ENCODE measurements at places on chromosomes 1 and 21.

DNA sequence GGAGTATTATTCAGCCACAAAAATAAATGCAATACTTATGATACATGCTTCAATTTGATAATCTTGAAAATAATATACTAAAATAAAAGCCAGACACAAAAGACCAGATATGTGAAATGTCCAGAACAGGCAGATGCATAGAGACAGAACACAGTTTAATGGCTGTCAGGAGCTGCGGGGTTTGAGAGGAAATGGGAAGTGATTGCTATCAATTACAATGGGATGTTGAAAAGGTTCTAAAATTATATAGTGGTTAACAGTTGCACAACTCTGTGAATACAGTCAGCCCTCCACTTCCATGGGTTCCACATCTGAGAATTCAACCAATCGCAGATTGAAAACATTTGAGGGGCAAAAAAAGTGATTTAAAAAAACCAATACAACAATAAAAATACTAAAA lies 54.0 kb downstream of the LTN1 start:
- DNase-seq: no peak

GRCh38 chr1:116666187-116667077 lies 1.1 kb downstream of the IGSF3 start:
- no peak for DNase-seq

GRCh38 chr1:76587212-76587611 lies 280.1 kb upstream of the ST6GALNAC5 start:
- no peak for DNase-seq

- no peak for DNase-seq
These were observed 95.7 kb upstream of the C1orf105 start for GRCh38 chr1:172324761-172325160.

DNA sequence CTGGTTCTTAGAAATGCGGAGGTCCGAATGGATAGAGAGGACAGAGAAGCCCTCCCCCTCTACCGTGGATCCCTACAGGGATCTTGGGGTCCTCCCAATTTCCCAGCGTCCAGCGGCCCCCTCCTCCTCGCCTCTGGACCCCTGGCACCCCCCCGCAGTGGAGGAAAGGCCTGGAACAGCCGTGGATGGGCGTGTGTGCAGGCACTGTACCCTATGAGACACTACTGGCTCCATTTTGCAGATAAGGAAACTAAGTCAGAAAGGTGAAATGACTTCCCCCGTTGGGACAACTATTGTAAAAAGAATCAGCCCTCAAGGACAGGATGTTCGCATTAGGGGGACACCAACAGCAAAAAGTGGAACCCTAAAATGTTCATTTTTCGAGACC lies 931 bp upstream of the CLSTN1 start:
- no peak for DNase-seq

DNA sequence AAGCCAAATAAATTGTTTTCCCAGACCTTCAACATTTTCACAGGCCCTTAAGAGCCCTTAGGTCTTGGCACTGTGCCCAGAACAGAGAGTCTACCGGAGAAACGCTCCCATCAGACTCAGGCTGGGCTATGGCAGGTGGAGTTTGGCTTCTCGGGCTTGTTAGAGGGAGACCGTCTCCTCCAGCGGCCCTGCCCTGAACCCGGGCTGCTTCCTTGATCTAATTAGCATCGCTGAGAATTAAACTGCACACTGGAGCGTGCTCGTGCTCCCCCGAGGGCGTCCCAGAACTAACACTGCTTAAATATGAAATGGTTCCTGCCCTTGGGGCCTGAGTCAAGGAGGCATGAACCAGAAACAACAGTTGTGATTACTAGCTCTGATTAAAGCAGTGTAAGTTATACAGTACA lies 634.4 kb downstream of the MATN1 start:
- no peak for DNase-seq

DNA sequence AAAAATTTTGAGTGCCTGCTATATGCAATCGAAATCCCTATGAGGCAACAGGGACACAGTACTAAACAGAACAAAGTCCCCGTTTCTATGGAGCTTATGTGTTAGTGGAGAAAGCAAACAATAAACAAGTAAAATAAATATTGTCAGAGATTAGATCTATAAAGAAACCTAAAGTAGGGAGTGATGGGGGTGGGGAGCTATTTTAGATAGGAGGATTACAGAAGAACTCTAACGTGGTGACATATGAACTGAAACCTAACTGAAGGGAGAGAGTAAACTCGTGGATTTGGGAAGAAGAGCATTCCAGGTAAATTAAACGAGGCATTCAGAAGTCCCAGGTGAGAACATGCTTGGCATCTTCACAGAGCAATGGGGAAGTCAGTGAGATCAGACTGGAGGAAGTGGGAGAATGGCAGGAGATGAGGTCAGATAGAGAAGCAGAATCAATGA lies 154.5 kb downstream of the DENND1B start:
- DNase-seq: no peak

DNA sequence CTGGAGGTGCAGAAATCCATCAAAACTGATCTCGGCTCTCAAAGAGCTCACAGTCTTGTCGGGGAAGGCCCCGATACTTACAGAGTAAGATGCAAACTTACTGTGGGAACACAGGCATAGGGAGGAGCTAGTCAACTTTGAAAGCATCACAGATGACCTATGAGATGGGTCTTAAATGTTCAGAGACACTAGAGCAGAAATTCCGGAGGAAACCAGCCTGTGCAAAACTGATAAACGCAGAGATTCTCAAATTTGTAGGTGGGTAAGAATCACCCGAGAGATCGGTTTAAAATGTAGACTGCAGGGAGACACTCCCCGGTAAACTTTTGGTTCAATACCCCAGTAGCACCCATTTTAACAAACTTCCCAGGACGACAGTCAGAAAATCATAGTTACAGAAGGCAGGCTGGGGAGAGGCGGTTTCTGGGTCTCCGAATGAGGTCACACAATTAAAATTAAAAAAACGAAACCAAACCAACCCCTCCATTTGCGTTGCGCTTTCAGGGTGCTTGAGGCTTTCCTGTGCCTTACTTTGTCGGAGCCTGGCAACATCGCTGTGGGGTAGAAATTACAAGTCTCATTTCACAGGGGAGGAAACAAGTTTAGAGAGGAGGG lies 755 bp upstream of the THRAP3 start:
- DNase-seq: peak; percentile 31

DNA sequence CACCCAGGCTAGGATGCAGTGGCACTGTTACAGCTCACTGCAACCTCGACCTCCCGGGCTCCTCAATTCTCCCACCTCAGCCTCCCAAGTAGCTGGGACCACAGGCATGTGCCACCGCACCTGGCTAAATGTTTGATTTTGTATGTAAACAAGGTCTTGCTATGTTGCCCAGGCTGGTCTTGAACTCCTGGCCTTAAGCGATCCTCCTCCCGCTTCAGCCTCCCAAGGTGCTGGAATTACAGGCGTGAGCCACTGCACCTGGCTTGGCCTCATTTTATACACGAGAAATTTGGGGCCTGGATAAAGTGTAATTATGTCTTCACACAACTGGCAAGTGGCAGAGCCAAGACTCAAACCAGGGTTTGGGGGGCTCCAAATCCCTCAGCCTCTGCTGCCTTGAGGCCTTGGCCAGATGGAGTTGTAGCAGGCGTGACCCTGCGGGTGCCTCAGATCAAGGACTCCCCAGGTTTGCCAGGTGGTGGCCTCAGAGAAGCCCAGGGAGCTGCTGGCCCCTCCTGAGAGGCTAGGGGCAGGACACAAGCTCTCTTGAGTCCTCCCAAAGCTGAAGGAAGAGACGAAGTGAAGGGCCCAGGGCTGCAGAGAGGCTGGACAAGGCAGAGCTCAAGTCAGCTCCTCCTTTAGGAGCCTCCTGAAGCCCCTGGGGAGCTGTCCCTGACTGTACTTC lies 61.7 kb downstream of the MDM4 start:
- DNase-seq: no peak

GRCh38 chr1:158290321-158290844 lies 660 bp downstream of the CD1C start:
- DNase-seq: no peak

DNA sequence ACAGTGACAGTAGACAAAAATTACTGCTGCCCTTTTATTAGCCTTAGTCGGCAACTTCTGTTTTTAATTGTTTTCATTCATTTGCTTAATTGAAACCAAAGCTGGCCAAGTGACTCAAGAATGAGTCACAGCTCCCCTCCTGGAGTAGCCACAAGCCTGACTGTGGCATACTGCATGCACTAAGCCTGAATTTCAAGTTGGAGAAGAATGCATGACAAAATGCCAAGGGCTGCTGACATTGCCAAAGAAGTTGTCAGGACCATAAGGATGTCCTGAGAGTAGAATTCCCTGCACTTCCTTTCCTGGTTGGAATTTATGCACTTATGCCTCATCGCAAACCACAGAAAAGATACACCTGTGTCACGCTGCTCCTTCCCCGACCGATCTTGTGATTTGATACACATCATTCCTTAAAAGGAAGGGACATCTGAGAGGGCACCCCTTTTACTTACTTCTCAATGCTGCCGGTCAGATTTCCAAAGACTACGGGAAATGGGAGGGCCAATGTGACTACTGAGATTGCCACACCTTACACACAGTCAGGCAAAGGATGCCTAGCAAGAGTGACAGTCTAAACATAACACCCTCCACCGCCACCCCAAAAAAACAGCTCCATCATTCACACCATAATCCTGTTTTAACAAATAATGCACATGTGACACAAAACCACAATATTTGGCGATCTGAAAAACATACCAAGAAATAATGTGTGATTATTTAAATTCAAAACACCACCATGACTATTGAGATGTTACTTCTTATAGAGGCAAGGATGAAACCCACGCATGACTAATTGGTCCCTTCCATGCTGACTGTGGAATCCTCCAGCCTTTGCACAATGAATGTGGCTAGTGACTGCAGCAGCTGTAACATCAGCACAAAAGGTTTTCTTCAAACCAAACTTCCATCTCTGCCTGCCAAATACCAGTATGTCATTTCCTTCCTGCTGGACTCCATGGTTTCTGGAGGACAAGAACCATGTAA lies 28.2 kb downstream of the VAV3 start:
- DNase-seq: peak; percentile 99

DNA sequence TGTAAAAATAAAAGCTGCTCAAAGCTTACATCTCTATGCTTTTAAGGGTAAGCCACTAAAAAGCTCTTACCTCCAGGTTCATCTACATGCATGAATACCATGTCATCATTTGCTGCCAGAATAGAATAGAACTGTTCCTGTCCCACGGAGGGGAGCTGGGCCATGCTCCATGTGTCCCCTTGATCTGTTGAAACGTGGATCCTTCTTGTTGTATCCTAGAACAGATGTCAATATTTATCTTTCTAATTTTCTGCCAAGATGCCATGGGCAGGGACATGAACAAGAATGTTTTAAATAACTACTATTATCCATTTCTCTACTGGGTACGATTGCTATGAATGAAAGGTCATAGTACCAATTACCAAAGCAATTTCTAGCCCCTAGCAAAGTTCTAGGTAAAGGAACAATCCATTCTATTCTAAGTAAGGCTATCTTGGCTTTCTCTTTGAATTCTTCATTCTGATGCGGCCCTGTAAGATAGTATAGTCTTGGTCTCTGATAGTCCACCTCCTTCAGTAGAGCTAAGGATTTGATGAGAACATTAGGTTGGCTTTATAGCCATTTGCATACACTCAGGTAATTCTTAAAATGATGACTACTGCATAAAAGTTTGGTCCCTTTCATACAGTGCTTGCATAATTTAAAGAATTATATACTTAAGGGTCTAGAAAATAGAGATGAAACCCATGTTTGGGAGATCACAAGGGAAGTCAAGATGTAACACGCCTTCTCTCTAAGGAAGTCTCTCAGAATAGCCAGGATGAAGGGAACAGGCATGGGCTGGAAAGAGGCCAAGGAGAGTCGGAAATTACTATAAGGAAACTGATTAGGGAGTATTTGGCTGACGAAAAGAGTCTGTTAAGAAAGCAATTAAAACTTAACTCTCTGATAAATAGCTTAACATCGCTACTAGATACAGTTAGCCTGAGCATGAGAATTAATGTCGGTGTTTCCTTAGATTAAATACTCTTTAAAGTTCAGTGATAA lies 35.4 kb upstream of the MYBPHL start:
- no peak for DNase-seq

DNA sequence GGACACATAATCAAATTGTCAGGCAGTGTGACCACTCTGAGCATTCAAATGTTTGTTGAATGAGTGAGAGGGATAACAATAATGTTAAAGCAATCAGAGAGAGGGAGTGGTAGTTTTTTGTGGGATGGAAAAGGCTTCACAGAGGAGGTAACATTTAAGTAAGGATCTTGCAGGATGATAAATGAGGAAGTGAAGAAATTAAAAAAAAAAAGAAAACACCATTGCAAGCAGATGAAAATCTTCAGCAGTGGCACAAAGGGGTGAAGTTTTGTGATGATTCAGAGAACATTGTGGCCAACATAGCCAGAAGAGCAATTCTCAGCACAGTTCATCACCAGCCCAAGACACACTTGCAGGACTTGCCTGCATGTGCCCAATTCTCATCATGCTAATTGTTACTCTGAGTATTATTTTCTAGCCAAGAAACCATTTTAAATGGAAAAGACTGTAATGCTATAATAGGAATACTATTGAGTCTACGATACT lies 35.0 kb downstream of the OVGP1 start:
- DNase-seq: no peak

DNA sequence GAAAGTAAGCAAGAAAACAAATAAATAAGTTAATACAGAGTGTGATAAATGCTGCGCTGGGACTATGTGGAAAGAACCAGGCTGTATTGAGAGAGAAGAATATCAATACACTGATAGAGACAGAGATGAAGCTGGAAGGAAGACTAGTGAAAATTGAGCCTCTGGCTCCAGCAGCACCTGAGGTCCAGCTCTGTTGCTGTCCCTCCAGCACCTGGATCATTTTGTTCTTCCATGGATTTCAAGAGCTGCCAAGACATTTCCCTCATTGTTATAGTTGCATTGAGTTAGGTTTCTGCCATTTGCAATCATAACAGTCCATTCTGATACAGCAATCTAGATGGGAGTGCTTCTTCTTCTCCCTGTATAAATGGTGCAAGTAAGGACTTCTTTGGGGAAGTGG lies 242.7 kb upstream of the FGGY start:
- no peak for DNase-seq

DNA sequence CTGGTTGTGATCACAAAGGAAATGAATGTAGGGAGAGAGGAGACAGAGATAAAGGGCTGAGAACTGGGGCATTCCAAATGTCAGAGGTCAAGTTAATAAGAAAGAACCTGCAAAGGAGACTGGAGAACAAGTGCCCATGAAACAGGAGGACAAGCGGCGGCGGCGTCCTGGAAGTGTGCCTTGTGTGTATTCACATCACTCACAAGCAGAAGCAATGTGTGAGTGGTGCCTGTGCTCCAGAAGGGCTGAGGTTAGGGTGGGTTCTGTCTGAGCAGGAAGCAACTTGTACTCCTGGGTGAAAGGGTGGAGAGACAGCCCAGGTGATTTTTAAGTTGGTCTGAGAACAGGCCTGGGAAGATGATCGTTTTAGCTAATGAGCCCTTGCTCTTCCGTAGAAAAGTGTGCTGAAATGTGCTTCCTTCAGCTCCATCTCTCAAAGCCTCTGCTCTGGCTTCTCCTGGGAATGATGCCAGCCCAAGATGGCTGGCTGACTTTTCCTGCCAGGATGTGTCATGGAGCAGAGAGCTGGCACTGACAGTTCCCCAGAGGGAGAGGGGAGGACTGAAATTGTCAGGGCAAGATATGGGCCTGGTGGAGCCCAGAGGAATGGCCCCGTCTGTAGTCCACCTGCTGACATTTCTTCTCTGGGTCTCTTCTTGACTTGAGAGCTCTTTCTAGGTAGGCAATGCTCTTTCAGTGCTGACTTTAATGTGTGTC lies 25.1 kb upstream of the PLEKHA6 start:
- DNase-seq: no peak

- no peak for DNase-seq
These were observed 55.9 kb downstream of the NENF start for GRCh38 chr1:212488436-212489283.

- DNase-seq: peak; percentile 69
These were observed 13.9 kb upstream of the PDIK1L start for GRCh38 chr1:26097696-26098095.

- DNase-seq: no peak
These were observed 443.7 kb downstream of the PTPRU start for GRCh38 chr1:29679828-29680558.

Measured in HS-5 (cell line).